Activated CD4-positive, alpha-beta T cell treated with anti-CD3 and anti-CD28 coated beads for 4 hours (primary cell): ENCODE measurements at places on chromosomes 4 and X.

GRCh38 chr4:48108309-48109073 is 25.6 kb downstream of the TXK start:
- DNase-seq, result no peak

- no peak for DNase-seq
Observed at GRCh38 chrX:43899878-43900815, 17.9 kb upstream of the MAOB start.

- no peak for DNase-seq
Observed at GRCh38 chrX:123481913-123482851, 250.7 kb downstream of the THOC2 start.

GRCh38 chr4:115154826-115155225 is 41.4 kb upstream of the NDST4 start:
- DNase-seq, result no peak

DNA sequence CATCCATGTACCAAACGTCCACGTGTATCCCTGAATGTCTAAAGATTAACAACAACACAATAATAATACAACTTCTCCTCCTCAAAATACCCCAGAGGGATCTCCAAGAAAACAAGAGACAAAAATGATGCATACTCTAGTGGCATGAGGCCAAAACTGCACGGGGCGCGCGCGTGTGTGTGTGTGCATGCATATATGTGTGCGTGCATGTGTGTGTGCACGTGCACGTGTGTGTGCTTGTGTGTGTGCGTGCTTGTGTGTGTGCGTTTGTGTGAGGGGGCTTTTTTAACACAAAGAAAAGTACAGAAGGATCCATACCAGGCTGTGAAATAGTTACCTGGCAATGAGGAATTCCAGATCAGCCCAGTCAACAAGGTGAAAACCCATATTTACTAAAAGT is 48.5 kb downstream of the PRKX start:
- DNase-seq, result no peak

DNA sequence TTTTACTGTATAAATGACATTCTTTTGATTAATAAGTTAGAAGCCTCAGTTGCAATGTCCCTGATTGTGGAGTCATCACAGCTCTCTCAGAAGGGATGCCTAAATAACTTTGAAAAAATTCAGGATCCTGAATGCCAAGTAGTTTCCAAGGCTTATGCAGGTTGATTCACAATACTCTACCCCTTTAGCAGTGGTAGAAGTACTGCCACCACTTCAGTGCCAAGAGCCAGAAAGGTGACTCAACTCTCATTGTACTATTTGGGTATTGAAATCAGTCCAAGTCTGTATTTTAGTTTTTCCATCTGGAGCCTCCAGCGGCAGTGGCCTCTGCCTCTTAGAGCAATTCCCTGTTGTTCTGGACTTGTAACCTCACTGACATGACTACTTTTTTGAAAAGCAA is 320.1 kb upstream of the NDST4 start:
- DNase-seq, result no peak

DNA sequence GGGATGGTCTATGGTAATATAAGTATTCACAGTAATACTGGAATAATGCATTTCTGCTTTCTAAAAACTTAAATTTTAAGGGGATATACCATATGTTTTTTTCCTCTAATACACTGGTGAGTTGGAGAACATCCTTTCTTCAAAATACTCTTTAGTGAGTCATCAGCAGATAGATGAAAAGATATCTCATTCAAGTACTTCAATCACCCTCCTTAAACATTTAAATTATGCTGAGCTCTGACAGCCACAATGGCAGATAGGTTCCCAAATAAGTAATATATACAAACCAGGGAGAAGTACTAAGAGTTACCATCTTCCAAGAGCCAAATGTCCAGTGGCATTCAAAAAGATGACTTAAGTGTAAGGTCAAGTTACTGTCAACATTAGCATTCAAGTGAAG is 52.2 kb downstream of the AMMECR1 start:
- no peak for DNase-seq

- no peak for DNase-seq
Observed at GRCh38 chr4:21887481-21887880, 61.1 kb downstream of the KCNIP4 start.

DNA sequence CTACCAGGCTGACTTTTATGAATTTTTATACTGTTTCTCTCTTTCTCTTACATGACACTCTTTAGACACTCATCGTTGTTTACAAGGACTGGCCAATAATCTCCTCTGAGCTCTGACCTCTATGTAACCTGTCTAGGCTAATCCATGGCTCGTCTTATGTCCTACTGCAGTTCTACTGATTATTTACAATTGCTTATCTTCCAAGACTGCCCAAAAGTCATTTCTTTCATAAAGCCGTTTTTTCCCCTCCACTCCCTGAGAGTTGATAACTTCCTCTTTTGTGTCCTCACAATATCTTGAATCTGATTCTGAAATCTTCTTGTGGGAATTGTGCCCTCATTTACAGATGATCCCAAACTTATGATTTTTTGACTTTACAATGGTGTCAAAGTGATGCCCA is 18.3 kb upstream of the SNCA start:
- DNase-seq, result no peak

DNA sequence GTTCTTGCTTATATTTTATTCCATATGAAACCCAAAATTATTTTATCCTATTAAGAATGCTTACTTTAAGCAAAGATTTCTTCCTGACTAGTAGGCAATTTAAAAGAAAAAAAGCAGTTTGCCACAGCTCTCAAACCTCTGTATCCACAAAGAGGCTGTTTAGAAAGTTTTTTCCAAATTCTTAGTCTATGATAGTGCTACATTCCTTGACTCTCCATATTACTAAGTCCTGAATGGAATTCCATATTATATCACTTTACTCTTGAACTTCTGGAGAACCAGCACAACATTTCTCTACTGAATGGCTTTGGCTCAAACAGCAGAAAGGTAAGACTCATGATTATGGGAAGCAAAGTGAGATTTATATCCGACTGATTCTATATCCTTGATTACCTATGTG is 8.3 kb downstream of the SLC10A6 start:
- DNase-seq, result no peak

- DNase-seq, result no peak
Observed at GRCh38 chr4:149409146-149409545, 406.5 kb downstream of the IQCM start.

GRCh38 chr4:168511780-168512489 is 15.1 kb downstream of the PALLD start:
- DNase-seq, result peak; percentile 55

DNA sequence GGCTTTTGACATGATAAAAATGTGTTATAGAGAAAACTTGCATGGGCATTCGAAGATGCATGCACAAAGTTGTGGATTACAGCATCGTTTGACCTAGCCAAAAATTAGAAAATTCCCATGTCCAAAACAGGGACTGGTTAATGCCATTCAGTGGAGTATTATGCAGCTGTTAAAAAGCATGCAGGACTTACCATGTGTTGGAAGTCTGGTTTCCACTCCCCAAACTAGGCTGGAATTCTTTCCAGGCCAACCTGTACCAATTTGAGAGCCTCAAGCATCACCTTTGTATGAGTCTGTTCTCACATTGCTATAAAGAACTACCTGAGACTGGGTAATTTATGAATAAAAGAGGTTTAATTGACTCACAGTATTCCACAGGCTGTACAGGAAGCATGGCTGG is 45.9 kb upstream of the MTM1 start:
- DNase-seq, result no peak

DNA sequence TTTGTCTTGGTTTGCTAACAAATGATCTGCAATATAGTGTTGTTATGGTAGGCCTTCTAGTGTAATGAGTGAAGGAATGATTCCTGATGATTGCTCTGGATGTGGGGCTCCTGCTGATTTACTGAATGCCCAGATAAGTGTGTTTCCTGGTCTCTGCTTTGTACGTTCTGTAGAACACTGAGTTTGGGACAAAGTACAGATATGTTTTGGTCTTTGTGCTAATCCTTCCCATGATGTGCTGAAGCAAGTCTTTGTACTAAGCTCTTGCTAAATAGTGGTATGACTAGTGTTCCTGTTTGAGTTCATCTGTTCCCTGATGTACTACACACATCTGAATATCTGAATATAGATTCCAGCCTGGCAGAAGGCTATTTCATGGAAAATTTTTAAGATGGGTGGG is 36.9 kb upstream of the XIAP start:
- DNase-seq, result no peak

GRCh38 chrX:26915064-26915463 is 548.1 kb downstream of the PPP4R3C start:
- no peak for DNase-seq

GRCh38 chr4:173934933-173935620 is 348.4 kb downstream of the FBXO8 start:
- DNase-seq, result no peak

- no peak for DNase-seq
Observed at GRCh38 chr4:108117418-108118182, 51.1 kb downstream of the LEF1 start.

DNA sequence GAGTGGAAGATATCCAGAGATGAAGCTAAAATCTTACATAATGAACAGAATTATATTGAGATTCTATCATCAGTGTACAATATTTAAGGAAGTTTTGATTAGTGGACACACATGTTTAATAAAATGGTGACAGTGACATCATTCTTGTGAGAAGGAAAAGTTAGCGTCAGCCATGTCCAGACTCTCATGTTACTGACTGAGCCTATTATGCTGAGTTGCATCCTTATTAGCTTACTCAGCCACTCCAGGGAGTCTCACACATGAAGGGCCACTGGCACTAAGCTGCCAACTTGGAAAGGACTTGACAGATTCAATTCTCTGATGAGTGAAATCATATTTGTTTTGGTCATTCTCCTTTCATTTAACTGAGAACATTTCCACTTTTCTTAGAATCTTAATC is 170.6 kb downstream of the BANK1 start:
- DNase-seq, result no peak

DNA sequence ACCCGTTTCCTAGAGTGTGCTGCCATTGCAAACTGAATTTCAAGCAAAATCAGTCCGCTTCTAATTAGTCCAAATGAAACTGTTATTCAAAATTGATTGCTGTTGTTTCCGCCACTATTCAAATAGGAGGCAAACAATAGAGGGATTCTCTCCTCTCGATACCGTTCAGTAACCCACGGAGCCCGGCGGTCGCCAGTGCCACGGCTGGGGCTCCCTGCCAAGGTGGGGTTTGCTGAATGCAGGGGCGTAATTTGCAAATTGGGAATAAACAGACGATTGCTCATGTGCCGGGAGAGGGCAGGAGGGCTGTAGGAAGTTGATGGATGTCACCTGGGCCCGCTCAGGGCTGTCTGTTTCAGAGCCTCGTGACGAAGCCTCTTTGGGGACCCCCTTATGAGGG is 8.8 kb downstream of the ADRA2C start:
- DNase-seq, result no peak

DNA sequence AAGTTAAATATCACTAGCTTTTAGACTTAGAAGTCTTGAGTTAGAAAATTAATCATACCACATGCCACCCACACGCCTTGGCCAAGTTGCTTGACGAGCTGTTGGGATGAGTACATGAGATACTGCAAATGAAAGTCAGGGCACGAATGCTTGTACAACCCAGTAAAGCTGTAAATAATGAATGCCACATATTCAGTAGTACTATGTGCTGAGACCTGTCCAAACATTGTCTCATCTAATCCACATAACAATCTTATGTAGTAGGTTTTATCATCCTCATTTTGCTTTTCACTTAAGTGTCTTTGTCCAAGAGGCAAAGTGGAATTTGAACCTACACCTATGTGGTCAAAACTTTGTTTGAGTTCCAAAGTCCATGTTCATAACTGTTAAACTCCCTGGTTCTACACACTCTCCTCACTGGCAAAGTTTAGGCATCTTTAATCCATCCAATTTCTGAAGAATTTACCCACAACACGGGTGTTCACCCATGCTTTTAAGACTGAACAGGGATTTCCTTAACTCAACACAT is 74.1 kb downstream of the LDB2 start:
- no peak for DNase-seq

DNA sequence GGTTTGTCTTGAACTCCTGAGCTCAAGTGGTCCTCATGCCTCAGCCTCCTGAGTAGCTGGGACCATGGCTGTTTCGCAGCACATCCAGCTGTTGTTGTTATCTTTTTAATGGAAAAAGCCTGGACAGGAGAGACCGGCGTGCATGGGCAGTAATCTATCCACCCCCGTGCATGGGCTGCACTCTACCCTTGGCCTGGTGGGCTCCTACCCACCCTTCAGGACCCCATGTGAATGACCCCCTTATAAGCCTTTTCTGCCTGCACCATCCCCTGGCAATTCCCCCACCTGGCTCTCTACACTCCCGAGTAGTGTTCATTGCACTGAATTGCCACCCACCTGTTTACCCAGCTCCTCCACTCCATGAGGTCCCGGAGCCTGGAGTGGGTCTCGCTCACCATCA is 18.9 kb upstream of the HTRA3 start:
- no peak for DNase-seq

DNA sequence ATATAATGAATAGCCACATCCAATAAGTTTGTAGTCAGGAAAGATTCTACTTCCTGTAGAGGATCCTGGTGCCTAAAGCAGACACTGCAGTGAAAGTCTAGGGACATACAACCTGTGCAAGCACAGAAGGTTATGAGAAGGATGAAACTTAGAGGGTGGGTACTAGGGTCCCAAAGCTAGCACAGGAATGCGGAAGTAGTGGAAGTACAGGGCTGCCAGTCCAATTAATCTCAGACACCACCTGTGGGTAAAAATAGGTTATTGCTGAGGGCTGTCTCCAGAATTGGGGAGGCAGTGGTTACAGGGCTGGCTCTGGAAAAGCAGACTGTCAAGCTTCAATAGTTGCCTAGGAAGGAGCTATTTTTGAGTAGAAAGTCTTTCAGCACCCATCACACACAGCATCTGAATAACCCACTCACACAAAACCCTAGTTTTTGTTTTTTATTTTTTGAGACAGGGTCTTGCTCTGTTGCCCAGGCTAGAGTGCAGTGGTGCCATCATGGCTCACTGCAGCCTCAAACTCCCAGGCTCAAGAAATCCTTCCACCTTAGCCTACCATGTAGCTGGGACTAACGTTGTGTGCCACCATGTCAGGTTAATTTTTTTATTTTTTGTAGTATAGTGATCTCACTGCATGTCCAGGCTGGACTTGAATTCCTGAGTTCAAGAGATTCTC is 50.8 kb upstream of the ELF2 start:
- no peak for DNase-seq

DNA sequence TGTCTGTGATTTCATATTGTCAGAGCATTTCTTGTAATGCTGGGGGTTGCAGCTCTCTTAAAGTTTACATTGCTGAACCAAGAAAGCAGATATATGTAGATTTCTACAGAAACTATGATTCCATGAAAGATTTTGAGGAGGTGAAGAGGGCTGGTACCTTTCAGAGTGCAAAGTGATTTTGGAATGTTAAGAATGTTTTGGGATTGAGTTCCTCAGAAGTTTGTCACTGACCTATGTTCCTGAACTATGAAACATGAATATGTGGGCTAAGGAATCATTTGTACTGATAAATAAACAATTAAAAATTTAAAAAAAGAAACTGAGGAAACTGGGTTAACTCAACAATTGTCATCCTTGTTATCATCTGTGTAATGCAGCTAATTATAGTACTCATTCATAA is 12.3 kb upstream of the CHIC2 start:
- DNase-seq, result no peak

DNA sequence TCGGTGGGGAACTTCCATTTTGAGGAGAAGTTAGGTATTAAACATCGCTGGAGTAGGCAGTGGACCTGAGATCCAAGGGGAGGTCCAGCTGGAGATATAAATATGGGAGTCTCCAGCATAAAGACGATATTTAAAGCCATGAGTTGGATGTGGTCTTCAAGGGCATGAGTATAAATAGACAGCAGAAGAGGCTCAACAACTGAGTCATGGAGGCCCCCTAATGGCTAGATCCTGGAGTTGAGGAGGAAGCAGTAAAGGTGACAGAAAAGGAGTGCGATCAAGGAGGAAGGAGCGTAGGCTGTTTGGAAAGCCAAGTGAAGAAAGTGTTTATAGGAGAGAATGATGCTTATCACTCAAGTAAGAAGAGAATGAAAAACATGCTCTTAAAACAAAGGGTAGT is 18.1 kb upstream of the APBB2 start:
- DNase-seq, result no peak
